HT-29 (cell line): ENCODE measurements at places on chromosomes 7 and 10. TPM values are rescaled to one million over a fixed set of nuclear protein-coding genes. Genes with fewer than 3 reads are reported as not detected.

The SH2D4B gene
- total RNA-seq = not detected in 2 replicates

The GAD2 gene
- total RNA-seq = not detected in 2 replicates

The WNT16 gene
- total RNA-seq = not detected in 2 replicates

The PLEKHA1 gene
- total RNA-seq = 13.0 and 15.8 TPM in 2 replicates

The PLXDC2 gene
- 0.76 and 1.2 TPM in 2 replicates for total RNA-seq

The GPER1 gene
- total RNA-seq = 2.0 and 2.5 TPM in 2 replicates

The CYP2C9 gene
- total RNA-seq = not detected in 2 replicates

- peak; percentile 44 for DNase-seq
Measured at GRCh38 chr7:17495655-17496394, 197.4 kb downstream of the AHR start.

DNA sequence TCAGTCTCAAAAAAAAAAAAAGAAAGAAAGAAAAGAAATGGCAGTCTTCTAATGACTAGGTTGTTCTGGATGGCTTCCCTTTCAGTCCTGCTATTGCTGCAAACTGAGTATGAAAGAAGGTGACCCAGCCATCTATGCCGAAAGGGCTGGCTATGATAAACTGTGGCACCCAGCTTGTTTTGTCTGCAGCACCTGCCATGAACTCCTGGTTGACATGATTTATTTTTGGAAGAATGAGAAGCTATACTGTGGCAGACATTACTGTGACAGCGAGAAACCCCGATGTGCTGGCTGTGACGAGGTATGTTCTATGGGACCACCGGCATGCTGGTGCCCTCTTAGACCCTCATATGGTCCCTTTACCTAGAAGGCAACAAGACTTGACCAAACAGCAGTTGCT is 41.3 kb downstream of the TES start:
- DNase-seq = no peak

DNA sequence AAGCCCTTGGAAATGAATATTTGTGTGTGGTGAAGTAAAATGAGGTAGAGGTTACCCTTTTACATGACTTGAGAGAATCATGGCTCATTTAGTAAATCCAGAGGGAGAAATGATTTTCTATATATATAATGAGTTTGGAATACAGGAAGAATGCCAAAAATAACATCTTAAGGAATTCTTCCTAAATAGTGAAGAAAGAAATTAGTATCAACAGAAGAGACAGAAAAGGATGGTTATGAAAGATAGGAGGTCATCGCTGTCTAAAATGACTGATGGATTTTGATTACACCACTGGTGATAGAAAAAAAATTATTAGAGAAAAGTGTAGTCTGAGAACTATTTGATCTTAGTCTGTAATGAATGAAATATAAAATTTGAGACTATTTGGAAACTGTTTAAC is 283.0 kb downstream of the ADK start:
- no peak for DNase-seq

GRCh38 chr10:128185627-128186026 is 59.4 kb upstream of the MKI67 start:
- no peak for DNase-seq

GRCh38 chr7:36280840-36281812 is 108.5 kb upstream of the ANLN start:
- peak; percentile 81 for DNase-seq

DNA sequence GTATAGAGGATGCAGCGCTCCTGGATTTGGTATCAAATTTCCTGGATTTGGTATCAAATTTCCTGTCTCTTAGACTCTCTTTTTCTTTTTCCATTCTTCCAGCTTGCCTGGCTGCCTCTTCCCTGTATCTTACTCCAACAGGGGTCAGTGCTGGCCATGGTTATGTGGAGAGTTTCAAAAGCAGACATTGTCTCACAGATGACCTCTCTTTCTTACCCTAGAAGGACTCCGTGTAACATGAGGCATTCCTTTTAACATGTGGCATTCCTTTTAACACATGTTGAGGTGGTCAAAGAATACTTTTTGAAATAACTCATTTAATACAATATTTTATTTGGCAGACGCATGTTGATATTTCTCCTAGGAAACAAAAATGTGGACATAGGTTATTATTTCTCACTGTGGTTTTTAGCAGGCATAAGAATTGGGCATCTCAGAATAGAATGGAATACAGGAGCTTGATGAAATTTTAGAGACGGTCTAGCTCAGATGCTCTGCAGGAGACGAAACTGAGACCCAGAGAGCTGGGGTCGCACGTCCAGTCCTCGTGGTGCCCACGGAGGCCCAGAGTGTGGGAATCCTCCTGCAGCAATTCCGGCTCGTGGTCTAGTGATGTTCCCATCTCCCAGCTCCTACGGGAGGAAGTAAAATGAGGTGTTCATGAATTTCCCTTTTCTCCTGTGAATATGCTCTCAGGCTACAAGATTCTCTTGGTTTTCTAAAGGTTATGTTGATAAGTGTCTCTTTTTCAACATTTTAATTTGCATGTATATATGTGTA is 59.6 kb upstream of the PITRM1 start:
- no peak for DNase-seq

- DNase-seq = no peak
Measured at GRCh38 chr7:142645777-142646176, 103.5 kb upstream of the PRSS1 start.

- DNase-seq = no peak
Measured at GRCh38 chr7:1431226-1431625, 28.0 kb downstream of the MICALL2 start.

DNA sequence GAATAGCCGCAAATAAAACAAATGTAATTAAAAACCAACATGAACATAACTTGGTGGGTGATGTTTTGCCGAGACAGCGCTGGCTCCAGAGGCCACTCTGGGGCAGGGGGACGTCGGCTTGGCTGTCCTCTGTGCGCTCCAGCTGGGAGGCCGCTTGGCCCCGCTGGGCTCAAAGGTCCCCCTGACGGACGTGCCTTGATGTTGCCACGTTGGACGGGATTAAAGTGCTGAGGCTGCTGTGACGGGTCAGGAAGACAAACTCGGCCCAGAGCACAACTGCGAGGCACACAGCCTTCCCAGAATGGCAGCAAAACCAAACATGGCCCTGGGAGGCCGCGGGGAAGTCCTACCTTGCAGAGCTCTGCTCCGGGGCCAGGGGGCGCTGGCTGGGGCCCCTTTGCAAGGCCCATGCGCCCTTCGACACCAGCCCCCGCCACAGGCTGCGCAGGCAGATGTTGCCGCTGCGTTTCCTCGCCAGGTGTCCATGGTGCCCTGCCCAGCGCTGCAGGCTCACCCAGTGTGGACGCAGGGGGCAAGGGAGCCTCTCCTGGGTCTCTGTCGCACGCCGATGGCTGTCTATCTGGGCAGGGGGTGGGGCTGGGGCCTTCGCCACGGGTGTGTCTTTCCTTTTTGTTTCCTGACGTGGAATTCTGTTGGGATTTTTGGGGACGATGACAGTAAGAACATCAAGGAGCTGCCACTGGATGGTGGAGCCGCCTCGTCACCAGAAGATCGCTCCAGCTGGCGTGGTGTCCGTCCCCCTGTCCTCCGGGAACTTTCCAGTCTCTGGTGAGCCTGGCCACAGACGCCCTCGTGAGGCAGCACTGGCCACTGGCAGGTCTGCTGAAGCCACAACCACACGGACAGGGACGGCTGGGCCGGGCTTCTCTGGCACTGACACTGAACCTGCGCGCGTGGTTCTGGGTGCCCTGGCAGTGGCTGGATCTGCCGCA is 99.6 kb upstream of the DIP2C start:
- DNase-seq = peak; percentile 77

DNA sequence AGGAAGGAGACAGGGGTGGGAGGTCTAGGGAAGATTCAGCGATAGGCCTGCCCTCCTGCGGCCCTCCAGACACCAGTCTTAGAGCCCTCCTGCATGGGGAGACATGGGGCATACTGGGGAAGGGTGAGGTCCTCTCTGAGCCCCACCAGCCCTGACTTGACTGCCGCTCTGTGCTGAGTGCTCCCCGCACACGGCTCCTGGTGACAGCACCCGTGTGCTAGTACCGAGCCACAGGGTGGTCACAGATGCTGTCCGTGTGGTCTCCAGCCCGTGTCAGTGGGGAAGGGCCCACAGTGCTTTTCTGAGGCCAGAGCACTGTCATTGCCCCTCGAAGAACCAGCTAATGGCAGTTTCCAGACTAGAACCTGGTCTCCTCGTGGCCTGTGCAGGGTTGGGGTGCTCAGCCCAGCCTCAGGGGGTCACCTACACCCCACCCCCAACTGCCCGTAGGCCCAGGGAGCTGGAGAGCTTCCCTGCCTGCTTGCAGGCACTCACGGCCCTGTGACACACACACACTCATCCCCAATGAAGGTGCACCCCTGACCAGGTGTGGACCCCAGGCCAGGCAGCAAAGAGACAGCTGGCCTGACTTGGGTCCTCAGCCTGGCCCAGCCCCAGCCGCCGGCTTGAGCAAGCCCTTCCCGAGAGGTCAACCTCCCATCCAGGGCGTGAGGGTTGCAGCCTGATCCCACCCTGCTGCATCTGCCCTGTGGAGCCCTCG is 86.0 kb upstream of the RET start:
- no peak for DNase-seq

DNA sequence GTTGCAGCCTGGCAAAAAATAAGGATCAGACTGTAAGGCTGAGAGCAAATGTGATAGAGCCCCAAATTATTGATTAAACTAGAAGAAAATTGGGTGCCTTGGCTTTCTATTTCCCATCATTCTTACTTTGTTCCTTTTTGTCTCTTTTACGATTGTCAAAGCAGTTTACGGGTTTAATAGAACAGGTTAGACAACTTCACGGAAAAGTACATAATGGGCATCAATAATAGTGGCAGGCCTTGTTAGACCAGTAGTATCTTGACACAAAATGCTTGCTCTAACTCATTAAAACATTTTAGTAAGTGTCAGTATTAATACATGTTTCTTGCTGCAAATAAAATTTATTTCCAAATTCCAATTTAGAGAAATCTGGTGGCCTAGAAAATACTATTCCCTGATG is 14.5 kb upstream of the GGCT start:
- peak; percentile 81 for DNase-seq

- peak; percentile 39 for DNase-seq
Measured at GRCh38 chr7:94295850-94296249, 98.8 kb upstream of the COL1A2 start.

DNA sequence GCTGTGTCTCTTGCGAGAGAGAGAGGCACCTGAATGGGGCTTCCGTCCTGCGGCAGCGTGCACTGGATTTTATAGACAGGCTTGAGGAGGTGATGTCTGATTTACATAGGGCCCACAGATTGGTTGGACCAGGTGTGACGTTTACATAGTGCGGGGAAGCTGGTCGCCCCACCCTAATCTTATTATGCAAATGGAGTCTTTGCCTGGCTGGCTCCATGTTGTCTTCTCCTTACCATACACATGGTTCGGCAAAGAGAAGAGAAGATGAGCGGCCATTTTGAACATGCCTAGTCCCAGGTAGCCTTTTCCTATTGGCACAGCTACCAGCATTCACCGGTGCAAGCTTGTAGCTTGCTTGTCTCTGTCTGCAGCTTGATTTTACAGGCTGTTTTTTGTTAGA is 238.5 kb upstream of the GALNT17 start:
- DNase-seq = no peak

DNA sequence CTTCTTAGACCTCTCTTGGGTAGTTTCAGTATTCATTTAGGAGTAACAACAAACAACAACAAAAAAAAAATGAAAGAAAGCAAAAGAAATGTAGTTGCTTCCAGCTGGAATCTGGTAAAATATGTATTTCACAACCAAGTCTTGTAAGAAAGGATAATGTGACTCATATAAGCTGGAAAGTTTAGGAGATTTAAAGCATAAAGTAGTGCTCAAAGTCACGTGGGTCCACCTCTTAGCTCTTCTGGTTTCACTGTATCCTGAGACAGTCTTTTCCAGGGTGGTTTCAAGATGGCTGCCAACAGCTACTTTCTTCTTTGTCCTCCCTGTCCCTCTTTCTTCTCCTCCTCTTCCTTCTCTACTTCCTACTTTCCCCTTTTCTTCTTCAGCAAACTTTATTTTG is 69.5 kb upstream of the CDK13 start:
- DNase-seq = no peak

DNA sequence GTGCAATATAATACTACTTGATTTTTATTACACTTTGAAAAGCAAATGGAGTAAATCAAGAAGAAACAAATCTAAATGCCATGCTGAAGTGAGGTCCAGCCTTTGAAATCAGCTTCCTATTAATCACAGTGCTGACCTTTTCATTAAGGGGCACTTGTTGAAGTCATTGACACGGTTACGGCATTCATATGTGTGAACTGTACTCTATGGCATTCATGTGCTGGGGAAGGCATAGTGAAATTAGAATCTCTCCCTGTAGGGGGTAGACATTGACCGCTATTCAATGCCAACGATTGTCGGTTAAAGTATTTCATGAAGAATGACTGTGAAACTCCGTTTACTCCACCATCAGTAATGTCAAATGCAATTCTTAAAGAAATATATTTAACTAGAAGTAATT is 296.1 kb upstream of the SEMA3A start:
- no peak for DNase-seq

GRCh38 chr10:132396494-132397035 is 435 bp upstream of the PWWP2B start:
- peak; percentile 50 for DNase-seq

- peak; percentile 58 for DNase-seq
Measured at GRCh38 chr7:116691664-116692063, 19.7 kb downstream of the MET start.

GRCh38 chr7:148260599-148260998 is 330.0 kb upstream of the C7orf33 start:
- DNase-seq = no peak

DNA sequence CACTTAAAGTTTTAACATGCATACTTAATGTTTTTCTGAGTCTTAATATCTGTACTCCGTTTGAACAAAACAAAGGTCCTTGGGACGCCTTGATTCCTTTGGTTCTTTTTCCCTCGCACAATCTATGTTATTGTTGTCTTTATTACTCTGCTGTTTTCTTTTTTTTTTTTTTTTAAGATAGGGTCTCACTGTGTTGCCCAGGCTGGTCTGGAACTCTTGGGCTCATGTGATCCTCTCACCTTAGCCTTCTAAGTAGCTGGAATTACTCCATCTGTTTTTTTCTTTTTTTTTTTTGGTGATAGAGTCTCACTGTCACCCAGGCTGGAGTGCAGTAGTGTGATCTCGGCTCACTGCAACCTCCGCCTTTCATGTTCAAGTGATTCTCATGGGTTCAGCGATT is 13.2 kb downstream of the MLLT10 start:
- DNase-seq = no peak
